Glutamatergic neuron (in vitro differentiated cells): ENCODE measurements at places on chromosomes 4 and X.

GRCh38 chrX:55919367-55920221 is 202.0 kb downstream of the RRAGB start:
- DNase-seq = no peak

DNA sequence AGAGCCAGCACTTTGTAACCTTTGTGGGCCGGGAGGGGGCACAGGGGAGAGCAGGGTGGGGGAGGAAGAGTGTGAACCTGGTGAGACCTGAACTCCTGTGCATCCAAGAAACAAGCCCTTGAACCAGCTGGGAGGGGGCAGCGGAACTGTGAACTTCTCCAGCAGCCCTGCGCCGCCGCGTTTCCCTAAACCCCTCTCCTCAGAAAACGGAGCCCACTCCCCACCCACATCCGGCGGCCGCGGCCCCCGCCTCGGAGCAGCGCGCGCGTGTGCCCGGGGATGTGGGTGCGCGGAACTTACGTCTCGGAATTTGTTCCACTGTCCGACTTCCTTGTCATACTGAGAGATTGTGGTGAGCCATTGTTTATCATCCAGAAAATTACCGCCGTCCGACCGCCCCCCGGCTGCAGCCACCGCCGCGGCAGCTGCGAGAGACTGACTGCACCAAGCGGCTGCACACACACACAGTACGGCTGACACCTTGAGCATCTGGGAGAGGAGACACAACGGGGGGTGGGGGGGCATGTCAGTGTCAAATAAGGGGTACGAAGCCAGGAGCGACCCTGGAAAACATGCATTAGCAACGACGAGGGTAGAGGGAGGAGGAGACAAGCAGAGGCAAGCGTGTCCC is 494 bp downstream of the SPOCK3 start:
- DNase-seq = peak; percentile 54

- no peak for DNase-seq
These were observed 646.2 kb downstream of the TRAM1L1 start for GRCh38 chr4:116438981-116439729.

GRCh38 chr4:168796362-168797106 is 213.5 kb downstream of the CBR4 start:
- DNase-seq = no peak

DNA sequence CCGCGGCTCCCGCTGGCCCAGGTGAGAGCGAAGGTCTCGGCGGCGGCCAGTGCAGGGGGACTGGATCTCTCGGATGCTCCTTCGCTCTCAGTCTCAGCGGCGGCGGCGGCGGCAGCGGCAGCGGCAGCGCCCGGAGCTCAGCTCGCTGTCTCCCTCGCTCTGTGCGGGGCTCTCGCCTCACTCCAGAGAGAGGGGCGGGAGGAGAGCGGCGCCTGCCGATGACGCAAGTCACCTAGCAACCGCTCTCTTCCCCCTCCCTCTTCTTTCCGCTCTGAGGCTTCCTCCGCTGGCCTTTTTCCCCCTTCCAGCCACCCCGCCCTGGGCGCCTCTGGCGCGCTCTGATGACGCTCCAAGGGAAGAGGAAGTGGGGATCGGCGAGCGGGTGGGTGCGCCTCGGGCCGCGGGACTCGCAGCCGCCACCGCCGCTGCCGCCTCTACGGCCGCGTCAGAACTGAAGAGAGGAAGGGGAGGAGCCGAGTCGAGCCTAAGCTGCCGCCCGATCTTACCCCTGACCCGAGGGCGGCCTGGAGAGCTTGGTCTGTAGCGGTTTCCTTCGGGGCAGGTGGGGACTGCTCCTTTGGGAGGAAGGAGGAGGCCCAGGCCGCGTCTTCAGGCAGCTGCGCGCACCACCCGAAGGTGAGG is at the start of gene FBXW7:
Gene FBXW7 (minus strand): TSS at position 190 of the 642 bp plus-strand sequence. CDS start 124,289 bp downstream, outside the sequence.
- peak; percentile 99 for DNase-seq

- DNase-seq = no peak
These were observed 26.1 kb downstream of the RNF4 start for GRCh38 chr4:2494992-2495391.

DNA sequence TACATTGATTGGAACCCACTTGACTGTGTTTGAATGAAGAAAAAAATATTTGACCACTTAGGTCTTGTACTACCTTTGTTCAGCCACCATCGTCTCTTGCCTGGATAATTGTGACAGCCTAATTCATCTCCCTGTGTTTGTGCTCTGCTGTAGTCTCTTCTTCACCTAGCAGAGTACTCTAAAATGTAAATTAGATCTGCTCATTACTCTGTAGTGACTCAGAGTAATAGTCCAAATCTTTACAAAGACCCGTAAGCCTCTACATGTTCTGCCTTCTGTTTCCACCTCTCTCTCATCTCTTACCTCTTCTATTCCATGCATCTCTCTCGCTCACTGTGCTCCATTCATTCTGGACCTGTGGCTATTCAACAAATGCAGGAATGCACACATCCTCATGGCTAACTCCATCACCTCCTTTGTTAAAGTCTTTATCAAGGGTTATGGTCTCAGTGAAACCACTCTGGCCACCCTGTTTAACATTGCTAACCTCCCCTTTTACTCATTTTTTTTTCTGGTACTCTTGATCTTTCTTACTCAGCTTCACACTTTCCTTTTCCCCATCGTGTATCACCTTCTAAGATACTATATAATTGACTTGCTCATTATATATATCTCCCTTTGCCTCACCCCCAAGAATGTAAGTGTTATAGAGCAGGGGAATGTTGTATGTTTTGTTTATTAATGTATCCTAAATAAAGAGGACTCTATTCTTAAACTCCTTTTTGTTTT is 98.4 kb downstream of the STIM2 start:
- no peak for DNase-seq

- DNase-seq = no peak
These were observed 176.0 kb downstream of the SHOX start for GRCh38 chrX:806586-806985.

- no peak for DNase-seq
These were observed 101.2 kb downstream of the BCOR start for GRCh38 chrX:39996536-39996935.

GRCh38 chr4:84870398-84871163 is 95.9 kb downstream of the WDFY3 start:
- no peak for DNase-seq

- DNase-seq = no peak
These were observed 50.5 kb upstream of the UGT2B4 start for GRCh38 chr4:69546134-69546765.

GRCh38 chrX:110167952-110168451 is 149.9 kb downstream of the AMMECR1 start:
- DNase-seq = peak; percentile 49

DNA sequence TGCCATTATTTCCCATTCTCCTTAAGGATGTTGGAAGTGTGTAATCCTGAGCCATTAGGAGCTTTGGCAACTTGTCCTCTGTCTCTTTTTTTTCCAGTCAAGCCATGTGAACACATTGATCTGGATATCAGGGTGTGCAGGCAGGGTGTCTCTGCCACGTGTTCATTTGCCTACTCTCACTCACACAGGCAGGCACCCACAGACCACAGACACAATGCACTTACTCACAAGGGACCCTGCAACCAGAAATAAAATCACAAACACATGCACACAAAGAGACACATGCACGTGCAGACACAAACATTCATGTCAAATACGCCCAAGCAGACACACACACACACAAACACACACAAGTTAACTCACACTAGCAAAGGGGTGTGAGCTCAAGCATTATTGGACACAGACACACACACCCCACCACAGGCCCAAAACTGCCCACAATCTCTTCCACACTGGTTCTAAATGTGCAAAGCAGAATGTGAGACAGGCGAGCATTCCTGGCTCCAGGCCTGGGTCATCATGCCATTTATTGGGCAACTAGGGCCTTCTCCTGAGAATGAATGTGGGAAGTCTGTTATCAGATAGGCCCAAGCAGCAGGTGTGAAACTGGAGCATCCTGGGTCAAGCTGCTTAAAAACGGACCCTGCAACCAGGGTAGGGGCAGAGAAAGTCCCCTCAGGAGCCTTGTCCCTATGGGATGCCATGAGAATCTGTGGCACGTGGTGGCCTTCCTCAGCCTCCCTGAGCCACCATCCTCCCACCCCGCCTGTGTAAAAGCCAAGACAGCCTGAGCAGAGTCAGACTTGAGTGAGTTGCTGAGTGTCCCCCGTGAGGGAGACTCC is 63.4 kb downstream of the NBDY start:
- DNase-seq = no peak

GRCh38 chr4:68736813-68737212 is 66.4 kb upstream of the UGT2B15 start:
- no peak for DNase-seq

DNA sequence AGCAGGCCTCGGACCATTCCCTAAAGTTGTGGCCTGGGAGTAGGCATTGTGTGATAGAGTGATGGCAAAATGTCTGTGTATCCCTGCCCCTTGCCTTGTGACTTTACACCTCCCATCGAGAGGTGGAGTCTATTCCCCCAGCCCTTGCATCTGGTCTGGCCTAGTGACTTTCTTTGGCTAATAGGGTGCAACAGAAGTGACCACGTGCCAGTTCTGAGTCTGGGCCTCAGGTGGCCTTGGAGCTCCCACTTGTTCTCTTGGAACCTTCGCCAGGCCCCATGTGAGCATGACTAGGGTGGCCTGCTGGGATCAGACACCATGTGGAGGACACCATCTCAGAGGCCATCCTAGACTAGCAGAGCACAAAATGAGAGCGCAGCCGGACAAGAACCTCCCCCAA is 3.9 kb upstream of the RNF4 start:
- DNase-seq = no peak

GRCh38 chr4:80184825-80185756 is 12.2 kb upstream of the PRDM8 start:
- no peak for DNase-seq

GRCh38 chrX:33190016-33190415 is 21.3 kb downstream of the DMD start:
- DNase-seq = no peak

DNA sequence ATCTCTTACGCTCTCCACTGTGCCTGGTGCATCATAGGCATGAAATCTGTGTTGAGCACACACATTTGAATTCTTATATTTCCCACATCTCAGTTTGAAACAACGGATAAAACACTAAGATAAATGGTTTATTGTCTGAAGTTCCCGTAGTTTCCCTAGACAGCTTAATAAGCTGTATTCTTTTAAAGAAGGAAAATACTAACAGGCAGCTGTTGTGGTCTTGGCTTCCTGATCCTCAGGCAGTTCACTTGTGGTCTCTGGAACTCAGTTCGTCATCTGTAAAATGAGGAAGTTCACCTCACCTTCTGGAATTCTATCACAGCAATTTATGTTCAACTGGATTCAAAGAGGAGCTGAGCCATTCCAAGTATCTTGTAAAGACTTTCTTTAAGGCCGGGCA is 1805.6 kb upstream of the TENM3 start:
- no peak for DNase-seq

GRCh38 chr4:70688795-70689231 is 481 bp downstream of the UTP3 start:
- DNase-seq = no peak

DNA sequence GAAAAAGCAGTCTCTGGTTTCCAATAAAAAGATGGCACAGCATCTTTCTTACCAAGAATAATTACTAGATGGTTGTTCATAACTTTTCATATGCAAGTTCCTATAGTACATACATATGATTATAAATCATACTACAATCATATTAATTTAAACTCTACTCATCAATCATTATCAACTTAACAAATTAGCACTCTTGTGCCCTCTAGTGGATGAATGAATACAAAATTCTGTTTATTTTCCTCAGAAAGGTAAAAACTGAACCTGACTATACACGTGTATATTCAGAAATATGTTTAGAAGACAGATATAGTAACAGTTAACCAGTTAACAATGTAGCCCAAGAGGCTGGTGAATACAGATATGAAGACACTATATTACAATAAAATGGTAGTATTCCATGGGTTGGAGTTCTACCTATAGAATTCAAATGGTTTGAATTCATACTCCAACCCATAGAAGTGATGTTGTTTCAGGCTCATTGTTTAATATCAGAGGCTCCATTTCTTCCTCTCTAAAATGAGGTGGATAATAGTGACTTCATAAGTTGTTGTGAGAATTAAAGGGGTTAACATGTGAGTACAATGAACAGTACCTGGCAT is 100.0 kb downstream of the ADAMTS3 start:
- no peak for DNase-seq

DNA sequence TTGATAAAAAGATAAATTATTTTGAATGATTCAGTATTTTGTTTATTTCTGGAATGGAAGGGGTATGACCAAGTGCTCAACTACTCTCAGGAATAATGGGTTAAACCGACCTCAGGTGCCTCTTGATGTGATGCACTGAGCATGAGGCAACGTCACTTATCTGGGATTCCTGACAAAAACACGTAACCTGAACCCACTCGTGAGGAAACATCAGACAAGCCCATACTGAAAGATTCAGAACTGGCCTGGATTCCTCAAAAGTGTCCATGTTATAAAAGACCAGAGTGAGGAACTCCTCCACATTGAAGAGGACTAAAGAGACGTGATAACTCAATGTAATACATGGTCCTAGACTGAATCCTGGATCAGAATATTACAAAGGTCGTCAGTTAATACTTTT is 144.0 kb downstream of the FNIP2 start:
- no peak for DNase-seq

GRCh38 chrX:7074148-7074907 is 73.2 kb upstream of the STS start:
- DNase-seq = no peak

DNA sequence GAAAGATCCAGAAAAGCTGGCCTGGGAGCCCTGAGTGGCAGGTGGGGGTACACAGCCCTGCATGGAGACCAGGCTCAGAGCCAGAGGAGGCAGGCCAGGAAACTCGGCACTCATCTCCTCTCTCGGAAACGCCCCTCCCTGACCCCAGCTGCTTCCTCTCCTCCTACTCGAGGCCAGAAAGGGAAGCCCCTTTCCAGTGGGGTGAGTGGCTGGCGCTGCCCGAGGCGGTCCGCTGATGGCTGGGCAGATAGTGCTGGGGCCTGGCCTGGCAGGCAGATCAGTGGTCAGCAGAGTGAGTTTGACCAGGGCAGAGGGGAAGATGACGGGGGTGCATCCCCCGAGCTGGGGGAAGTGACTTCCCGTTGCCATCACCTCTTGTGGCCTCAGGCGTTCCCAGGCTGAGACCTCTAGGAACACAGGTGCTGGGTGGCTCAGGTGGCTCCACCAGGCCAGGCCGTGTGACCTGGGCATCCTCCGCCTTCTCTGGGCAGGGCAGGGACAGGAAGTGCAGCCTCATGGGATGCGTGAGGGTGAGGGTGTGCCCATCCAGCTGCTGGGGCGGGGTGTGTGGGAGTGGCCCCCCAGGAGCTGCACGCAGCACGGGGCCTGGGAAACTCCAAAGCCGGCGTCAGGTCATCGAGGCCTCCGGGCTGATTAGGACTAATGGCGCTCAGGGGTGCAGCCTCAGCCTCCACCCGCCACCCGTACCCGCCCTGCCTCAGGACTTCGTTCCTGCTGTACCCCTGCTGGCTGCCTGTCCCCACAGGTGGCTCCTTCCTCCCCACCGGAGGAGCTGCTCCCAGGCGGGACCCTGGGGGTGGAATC is 5.7 kb downstream of the SH3BP2 start:
- peak; percentile 33 for DNase-seq

GRCh38 chr4:86895692-86896488 is 3.7 kb upstream of the C4orf36 start:
- no peak for DNase-seq

DNA sequence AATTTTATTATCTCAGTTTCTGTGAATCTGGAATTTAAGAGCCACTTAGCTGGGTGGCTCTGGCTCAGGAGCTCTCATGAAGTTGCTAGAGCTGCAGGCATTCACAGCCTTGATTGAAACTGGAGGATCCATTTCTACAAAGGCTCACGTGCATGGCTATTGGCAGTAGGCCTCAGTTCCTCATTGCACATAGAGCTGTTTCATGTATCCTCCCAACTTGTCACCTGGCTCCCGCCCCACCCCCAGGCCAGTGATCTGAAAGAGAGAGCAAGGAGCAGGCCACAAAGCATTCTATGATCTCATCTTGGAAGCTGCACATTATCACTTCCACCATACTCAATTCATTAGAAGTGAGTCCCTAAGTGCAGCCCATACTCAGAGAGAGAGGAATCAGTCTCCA is 18.5 kb upstream of the AP1AR start:
- no peak for DNase-seq
